Stimulated activated CD8-positive, alpha-beta memory T cell treated with anti-CD3 and anti-CD28 coated beads, Interleukin-2, amount 100 ng/mL, for 48 hours (primary cell): ENCODE measurements at places on chromosomes 6 and 20.
A peak's percentile ranks its signal among the peaks of the same experiment; 100 is the strongest.

GRCh38 chr6:119848696-119849095 lies 499.1 kb upstream of the MAN1A1 start:
- no peak for DNase-seq

DNA sequence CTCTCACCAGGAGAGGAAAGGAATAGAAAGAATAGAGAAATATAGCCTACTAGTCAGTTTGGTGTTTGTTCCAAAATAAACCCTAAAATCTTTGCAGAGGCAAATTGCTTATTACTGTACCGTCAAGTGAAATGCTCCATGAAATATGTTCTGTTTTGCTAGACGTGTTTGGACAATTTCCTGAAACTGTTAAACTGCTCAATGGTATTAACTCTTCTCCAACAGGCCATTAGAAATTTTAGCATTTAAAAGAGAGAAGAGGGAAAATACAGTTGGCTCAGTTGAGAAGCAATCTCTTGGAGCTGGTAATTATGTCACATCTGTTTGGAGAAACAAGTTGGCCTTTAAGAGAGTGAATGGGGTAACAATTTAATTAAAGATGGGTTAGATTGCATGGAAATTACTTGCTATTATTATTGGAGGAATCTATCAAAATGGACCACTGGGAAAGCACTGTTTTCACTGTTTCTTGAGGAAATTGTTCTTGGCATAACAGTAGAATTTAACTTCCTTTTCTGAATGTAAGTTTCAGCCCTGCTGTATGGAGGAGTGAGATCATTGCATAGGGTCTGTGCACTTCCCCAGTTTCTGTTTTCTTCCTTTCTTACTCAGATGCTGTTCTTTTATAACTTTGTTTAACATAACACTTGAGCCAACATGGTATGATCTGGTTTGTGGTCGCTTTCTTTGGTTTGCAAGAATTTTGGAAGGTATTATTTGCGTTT lies 373.6 kb downstream of the PLCB1 start:
- no peak for DNase-seq

GRCh38 chr6:151693366-151693765 lies 114.1 kb upstream of the ESR1 start:
- DNase-seq: no peak

DNA sequence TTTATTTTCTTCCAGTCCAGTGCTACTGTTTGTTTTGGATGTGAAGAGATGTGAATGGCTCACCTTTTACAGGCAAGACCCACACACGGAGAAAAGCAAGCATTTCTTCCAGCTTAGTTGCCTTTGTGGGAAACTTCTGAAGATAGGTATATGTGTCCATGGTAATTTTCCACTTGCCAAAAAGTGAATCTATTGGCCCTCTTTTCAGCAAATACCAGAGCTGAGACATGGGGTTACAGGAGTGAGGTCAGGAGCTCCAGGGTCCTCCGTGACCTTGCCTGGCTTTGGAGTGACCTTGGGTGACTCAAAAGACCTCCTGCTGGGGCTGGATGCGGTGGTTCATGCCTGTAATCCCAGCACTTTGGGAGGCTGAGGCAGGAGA lies 166.7 kb downstream of the SCML4 start:
- no peak for DNase-seq

- no peak for DNase-seq
Observed at GRCh38 chr6:153023977-153024708, 21.6 kb upstream of the MTRF1L start.

GRCh38 chr6:158388727-158389126 lies 76.5 kb downstream of the TULP4 start:
- no peak for DNase-seq

DNA sequence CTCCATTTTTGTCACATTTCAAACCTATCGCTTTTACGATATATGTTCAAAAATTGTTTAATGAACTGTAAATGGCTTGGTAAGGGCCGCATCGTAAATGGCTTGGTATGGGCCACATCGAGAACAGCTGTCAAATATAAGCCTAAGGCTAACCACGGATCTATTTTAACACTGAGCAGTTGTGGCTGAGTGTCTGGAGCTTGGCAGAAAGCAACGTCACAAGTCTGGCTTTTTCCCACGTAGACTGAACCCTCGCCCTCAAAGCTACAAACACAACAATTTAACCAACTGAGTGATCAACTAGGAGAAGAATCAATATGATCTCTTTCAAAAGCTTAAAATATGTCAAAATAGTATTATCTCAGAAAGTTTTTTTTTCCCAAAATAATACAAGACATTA lies 71.4 kb upstream of the PRSS16 start:
- DNase-seq: no peak

DNA sequence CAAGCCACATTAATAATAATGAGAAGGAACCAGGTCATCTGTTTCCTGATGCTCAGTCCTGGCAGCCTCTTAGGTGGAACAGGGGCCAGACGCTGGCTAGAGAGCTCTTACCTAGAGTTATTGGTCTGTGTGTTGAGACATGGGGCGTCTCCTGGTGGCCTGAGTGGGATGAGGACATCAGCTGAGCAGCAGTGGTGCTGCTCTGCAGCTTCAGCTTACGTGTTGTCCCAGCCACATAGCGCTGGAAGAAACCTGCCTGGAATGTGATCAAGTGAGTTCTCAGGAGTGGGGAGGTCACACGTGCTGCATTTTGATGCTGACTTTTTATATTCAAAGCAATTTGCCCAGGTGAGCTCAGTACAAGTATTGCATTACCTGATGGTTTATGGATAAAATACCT lies 355.4 kb downstream of the CDH26 start:
- DNase-seq: no peak

DNA sequence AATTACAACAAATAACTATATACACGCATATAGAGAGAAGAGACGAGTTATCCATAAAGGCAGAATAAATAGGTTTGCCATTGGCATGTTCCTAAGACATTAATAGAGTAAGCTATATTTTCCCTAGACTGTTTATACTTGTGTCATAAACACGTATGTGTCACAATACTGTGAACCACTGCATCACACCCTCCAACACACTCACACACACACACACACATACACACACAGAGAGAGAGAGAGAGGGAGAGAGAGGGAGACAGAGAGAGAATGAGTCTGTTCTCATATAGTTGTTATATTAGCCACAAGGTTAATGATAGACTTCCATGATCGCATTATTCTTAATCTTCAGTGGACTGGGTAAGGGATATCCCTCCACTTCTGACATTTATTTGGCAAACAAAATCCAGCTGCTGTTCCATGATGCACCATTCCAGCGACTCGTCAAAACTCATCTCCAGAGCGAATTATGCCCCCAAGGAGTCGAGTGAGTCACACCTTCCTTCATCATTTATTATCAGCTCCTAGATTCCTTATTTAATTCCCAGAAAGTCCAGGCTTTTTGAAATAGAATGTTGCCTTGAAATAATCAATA lies 82.8 kb upstream of the HIVEP1 start:
- no peak for DNase-seq

- no peak for DNase-seq
Observed at GRCh38 chr6:47180633-47181032, 129.1 kb downstream of the TNFRSF21 start.

DNA sequence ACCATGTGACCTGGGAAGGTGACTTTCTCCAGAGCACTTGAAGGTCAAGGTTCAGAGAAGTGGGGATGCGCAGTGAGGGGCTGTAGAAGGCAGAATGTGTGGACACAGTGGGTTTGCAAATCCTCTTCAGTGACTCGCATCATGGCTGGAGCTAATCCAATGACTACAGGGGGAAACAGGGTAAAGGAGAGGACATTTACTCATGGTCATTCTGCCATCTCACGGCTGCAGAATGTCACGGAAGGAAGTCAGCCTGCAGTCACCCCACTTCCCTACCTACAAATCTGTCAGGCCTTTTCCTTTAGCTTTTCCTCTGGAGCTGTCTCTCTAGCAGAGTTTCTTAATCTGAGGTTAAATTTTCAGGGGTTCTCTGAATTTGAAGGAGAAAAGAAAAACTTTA lies 337.6 kb downstream of the CDC5L start:
- no peak for DNase-seq

- DNase-seq: no peak
Observed at GRCh38 chr20:58553166-58553696, 38.0 kb upstream of the APCDD1L start.

DNA sequence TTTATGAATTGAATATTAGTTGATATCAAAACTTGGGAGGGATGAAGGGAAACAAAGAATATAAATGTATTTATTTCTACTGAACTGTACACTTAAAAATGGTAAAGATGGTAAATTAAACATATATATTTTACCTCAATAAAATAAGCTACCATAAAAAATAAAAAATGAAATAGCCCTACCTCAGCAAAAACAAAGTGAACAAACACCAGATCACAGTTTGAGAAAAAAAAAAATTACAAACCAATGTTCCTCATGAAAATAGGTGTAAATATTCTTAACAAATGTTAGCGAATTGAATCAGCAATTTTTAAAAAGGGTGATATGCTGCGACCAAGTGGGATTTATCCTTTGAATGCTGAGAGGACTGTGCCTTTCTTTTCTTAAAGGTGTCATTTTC lies 28.3 kb upstream of the ZNF184 start:
- DNase-seq: no peak

DNA sequence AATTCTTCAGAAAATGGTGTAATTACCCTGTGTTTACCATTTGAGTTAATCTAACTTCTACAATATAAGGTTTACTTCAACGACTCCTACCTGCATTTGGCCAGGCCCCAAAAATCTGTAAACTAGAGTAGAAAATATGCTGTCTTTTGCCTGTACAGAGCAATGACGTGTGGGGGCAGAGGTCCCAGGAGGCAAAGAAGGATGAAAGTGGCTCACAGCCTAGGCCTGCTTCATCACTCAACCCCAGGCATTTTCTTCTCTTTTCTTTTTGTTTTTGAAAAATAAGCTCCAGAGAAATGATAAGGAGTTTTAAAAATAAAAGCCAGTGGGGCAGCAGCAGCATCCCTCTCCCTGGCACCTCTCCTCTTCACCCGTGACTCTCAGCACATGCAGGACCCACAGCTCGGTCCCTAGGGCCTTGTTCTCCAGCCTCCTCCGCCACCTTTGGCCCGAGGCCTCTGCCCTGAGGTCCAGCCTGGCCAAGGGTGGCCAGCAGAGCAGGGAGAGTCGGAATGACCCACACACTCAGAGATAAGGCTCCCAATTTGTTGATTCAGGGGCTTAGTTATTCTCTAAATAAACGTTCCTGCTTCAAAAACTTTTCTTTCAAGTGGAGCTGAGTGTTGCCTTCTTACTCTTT lies 310.3 kb upstream of the RNF24 start:
- DNase-seq: no peak

DNA sequence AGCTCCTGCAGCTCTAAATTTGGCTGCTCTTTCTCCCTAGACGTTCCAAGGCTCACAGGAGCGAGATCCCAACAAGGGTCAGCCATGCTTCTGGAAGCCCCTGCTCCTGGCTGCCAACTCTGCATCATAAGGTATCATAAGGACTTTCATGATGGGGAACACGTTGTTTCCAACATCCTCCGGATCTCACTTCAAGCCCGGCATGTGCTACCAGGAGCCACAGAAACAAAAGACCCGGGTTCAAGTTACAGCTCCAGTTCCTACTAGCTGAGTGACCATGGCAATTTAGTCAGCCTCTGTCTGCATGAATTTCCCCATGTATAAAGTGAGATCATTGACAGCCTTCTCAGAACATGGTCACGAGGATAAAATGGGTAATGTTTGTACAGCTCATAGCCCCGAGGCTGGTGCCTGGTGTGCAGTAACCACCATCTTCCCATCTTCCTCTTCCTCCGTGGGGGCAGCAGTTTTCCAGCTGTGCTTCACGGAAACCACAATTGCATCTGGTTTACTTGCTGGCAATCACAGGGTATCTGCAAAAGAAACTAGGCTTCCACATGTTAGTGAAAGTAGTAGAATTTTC lies 209.0 kb upstream of the ECI2 start:
- no peak for DNase-seq

DNA sequence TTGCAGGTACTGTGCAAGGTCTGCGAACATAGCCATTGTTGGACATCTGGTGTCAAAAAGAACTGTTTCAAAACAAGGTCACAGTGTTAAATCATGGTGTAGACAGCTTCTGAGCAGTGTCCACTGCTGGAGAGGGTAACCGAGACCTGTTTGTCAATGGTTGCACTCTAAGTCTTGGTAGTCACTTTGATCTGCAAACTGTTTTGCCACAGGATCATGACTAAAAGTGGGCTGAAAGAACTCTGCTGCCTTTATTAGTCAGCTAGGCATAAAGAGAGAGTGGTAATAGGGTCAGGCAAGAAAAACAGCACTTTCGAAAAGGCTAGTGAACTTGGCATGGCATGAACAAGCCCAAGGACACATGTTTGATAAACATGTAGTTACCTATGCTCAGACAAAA lies 552.3 kb upstream of the CITED2 start:
- DNase-seq: no peak

- peak; percentile 59 for DNase-seq
Observed at GRCh38 chr6:27138837-27139755, 108.4 kb upstream of the PRSS16 start.

DNA sequence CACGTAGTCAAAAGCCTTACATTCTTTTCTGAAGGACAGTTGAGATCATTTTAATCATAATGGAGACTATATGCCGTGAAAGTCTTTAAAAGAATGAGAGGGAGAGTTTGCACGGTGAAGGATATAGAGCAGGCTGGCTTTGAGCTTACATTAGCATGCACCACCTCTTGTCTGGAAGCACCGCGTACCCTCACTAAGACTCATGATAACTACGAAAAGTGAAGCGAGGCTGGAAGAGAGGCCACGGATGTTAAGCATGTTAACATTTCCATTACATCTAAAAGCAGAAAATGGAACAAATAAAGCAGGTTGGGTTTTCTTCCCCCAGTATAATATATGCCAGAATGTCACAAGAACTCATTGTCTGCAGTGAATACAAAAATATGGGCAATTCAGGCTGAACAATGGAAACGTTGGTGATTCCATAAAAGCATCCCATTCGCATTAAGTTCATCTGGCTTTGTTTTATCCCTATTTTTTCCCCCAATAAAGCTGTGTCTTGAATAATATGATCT lies 40.6 kb upstream of the NKX2-2 start:
- DNase-seq: no peak

DNA sequence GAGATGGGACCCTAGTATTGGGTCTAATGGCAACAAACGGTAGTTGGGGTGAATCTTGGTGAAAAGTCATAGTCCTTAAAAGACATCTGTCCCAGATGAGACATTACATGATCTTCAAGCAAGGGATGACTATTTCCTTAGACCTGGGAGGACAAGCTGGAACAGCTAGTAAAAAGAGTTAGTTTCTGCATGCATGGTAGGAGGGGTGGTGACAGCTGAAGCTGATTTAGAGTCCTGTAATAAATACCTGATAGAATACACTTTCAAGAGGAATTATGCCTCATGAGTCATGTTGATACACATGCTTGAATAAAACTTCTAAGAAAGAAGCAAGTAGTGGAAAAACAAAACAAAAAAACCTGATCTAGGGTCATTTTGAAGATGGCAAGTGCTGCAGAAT lies 247.4 kb downstream of the CD109 start:
- DNase-seq: no peak

GRCh38 chr20:50381771-50382593 lies 128.2 kb upstream of the PTPN1 start:
- no peak for DNase-seq

GRCh38 chr6:40796260-40797221 lies 209.4 kb upstream of the LRFN2 start:
- DNase-seq: no peak

- DNase-seq: no peak
Observed at GRCh38 chr6:30915591-30915946, 1.5 kb downstream of the VARS2 start.

GRCh38 chr6:16305246-16305725 lies 66.9 kb downstream of the GMPR start:
- no peak for DNase-seq
